ENCODE measurements at places on chromosomes 5 and 9.

- peak; percentile 83 for DNase-seq
These were observed 98.8 kb downstream of the KLF4 start for GRCh38 chr9:107390778-107391177.

GRCh38 chr5:171798418-171798817 lies 12.8 kb downstream of the SMIM23 start:
- no peak for DNase-seq

DNA sequence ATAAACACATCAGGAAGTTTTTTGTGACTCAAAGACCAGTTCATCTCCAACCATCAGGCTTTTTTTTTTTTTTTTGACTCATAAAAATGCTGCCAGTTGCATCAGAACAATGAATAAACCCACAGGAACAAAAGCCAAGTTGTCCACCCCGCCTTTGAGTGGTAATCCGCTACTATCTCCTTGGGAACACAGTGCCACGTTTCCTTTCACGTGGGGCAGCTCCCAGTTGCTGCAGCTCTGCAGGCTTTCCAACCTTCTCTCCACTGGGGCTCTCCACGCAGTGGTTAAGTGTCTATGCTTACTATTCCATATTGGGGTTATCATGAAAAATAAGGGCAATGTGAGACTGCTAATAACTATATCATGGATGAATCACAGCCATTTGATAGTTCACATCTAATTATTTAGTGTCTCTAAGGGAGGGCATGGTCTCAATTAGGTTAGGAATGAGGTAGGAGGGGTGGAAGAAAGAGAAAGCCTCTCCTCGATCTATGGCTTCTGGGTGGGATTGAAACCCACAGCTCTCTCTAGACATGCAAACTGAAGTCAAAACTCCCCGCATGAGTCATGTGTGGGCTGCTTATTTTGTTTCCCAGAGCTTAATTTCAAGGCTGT lies 55.8 kb upstream of the ACTBL2 start:
- peak; percentile 93 for DNase-seq

DNA sequence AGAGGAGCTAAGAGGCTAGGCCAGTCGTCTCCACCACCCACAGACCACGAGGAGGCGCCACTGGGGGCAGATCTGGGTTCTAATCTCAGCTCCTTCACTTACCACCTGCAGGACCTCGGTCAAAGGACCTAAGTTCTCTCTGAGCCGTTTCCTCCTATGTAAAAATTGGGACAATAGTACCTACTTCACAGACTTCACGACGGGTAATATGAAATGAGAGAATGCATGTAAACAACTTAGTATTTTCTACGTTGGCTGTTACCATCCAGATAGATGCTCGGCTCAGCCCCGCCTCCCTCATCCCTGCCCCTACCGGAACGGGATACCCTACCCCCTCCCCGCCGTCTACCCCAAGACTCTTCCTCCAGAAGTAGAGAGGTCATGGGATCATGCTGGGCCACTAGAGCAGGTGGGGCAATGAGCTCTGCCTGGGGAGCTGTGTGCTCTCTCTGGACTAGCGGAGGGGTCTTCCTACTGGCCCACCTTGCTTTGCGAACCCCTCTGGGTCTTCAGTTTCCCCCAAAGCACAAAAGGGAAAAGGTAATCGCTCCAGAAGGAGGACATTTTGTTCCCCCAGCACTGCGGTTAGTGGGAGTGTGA lies 541 bp downstream of the GNPDA1 start:
- peak; percentile 21 for DNase-seq

DNA sequence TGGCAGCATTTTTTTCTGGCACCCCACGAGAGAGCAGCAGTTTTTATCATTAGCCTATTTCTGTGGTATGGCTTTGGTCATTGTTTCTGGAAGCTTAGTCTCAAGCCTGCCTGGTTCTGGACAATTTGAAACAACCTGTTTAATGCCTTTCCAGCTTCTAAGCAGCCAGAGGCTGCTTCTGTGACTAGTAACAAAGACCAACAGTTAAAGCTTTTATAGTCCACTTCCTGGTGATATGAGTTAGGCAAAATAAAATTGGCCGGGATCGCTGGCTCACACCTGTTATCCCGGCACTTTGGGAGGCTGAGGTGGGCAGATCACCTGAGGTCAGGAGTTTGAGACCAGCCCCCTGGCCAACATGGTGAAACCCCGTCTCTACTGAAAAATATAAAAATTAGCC lies 24.0 kb downstream of the LYRM7 start:
- DNase-seq = no peak

DNA sequence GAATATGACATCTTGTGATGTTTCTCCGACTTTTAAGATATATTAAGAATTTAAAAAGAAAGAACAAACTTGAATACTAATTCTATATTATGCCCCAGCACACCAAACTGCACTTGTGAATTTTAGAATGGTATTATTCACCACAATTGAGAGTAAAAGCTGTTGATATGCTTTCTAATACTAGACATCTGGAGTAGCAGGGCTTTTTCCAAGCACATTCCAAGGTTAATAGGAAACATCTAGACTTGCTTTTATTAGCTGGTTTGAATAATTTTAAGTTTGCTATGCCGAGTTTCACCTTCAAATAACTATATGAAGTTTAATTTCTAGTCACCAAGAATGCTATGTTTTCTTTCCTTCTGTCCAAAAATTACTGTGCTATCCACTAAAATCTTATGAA lies 13.5 kb downstream of the NREP start:
- DNase-seq = no peak

GRCh38 chr5:100562821-100563220 lies 27.6 kb downstream of the FAM174A start:
- no peak for DNase-seq

- no peak for DNase-seq
These were observed 183.7 kb upstream of the GNA14 start for GRCh38 chr9:77831781-77832180.

DNA sequence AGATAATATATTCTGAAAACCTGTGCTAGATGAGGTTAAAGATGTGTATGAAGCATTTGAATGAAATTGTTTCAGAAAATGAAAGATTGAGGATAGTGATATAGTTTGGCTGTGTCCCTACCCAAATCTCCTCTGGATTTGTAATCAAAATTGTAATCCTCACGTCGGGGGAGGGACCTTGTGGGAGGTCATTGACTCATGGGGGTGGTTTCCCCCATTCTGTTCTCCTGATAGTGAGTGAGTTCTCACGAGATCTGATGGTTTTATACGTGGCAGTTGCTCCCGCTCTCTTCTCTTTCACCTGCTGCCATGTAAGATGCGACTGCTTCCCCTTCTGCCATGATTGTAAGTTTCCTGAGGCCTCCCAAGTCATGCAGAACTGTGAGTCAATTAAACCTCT lies 2.0 kb upstream of the TEX48 start:
- DNase-seq = no peak

DNA sequence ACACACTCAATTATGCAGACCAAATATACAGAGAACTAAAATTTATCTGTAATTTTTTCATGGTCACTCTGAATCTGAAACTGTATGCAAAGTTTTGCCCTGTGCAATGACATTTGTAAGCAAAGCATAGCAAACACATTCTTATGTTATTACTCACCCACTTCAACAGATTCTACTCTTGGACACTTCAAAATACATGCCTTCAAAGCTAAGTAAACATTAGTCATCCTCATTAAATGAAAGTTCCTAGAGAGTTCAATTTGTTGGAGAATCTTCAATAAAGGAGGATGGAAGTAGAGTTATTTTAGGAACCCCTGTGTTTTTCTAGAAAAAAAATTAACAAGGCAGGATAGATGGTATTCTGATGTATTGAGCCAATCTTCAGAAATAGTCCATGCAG lies 639.7 kb upstream of the C9orf72 start:
- DNase-seq = peak; percentile 85

GRCh38 chr9:116555119-116555518 lies 132.0 kb upstream of the TRIM32 start:
- DNase-seq = no peak

DNA sequence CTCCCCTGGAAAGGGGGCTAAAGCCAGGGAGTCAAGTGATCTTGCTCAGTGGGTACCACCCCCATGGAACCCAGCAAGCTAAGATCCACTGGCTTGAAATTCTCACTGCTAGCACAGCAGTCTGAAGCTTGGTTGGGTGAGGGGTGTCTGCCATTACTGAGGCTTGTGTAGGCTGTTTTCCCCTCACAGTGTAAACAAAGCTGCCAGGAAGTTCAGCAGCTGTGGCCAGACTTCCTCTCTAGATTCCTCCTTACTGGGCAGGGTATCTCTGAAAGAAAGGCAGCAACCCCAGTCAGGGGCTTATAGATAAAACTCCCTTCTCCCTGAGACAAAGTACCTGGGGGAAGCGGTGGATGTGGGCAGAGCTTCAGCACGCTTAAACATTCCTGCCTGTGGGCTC lies 17.1 kb upstream of the EPB41L4A start:
- no peak for DNase-seq

DNA sequence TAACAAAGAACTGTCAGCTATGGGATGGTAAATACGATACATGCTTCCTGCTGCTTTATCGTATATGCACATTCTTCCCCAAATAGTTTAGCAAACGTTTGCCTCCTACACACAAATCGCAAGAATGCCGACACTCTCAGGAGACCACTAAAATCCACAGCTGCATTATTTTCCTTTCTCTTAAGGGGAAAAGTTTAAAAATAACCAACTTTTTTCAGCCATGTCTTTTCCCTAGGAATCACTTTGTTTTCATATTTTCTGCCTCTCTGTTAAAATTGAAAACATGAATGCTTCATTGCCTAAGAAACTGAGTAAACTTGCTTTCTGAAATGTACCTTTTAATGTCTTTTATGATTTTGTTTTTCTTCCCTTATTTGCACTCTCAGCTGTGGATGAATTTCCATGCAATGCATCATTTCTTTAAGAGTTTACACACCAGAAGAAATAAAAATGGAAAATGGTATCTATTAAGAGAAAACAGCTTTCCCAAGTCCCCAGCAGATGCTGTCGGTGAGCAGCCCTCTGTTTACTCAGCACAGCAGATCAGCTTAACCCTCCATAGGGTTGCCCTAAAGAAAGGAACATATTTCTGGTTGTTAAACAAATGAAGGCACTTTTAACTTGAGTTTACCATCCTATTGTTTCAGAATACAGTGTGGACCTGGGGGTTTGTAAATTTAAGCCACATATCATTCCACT lies 66.2 kb downstream of the IZUMO3 start:
- DNase-seq = peak; percentile 70

GRCh38 chr5:180950291-180950949 lies 38.2 kb upstream of the BTNL3 start:
- no peak for DNase-seq

- no peak for DNase-seq
These were observed 24.8 kb downstream of the CCNJL start for GRCh38 chr5:160287378-160288051.

GRCh38 chr9:89661956-89662717 lies 57.3 kb downstream of the GADD45G start:
- peak; percentile 97 for DNase-seq

All from fibroblast of skin of right biceps (primary cell).